Karpas-422 (cell line): ENCODE measurements at places on chromosomes 7 and 10. TPM values are rescaled to one million over a fixed set of nuclear protein-coding genes. Genes with fewer than 3 reads are reported as not detected.

The TUBAL3 gene
- 0.11 TPM in 1 of 2 replicates, not detected in the other for total RNA-seq

The TWIST1 gene
- not detected in 2 replicates for total RNA-seq

The CPA5 gene
- total RNA-seq, result not detected in 2 replicates

The TCAF2 gene
- 0.07 and 0.11 TPM in 2 replicates for total RNA-seq

The IDI2 gene
- not detected in 2 replicates for total RNA-seq

The HOXA4 gene
- 0.79 TPM in 1 of 2 replicates, not detected in the other for total RNA-seq

The ANKRD7 gene
- total RNA-seq, result 1.7 and 2.8 TPM in 2 replicates

The VSIR gene
- 0.07 and 1.8 TPM in 2 replicates for total RNA-seq

The CHCHD1 gene
- 39.0 and 57.5 TPM in 2 replicates for total RNA-seq

The FAM3C gene
- 16.8 and 26.1 TPM in 2 replicates for total RNA-seq

The WDFY4 gene
- 144 and 181 TPM in 2 replicates for total RNA-seq

The HTR5A gene
- total RNA-seq, result not detected in 2 replicates

The OLAH gene
- not detected in 2 replicates for total RNA-seq

The MPP7 gene
- 0.47 and 0.56 TPM in 2 replicates for total RNA-seq

The HOXA2 gene
- 0.41 and 0.47 TPM in 2 replicates for total RNA-seq

The SPOCK2 gene
- total RNA-seq, result 4.4 TPM in 1 of 2 replicates, not detected in the other

The EXOC4 gene
- 111 and 118 TPM in 2 replicates for total RNA-seq

The VIPR2 gene
- not detected in 2 replicates for total RNA-seq

The MOSPD3 gene
- total RNA-seq, result 8.2 and 9.7 TPM in 2 replicates

The ACTL6B gene
- not detected in 2 replicates for total RNA-seq

The VAX1 gene
- total RNA-seq, result not detected in 2 replicates

The DMBT1 gene
- not detected in 2 replicates for total RNA-seq

The NYAP1 gene
- total RNA-seq, result not detected in 2 replicates
